Lung (tissue), 17 donors: ENCODE measurements at places on chromosomes 5 and 9.

GRCh38 chr9:126589349-126589748 lies 24.4 kb upstream of the LMX1B start:
- no peak overlapping the region for H3K27ac ChIP-seq
- H3K4me1 ChIP-seq: peaks cover 16% of the 10 kb centered on the region
- H3K4me3 ChIP-seq: no peak overlapping the region
- H3K36me3 ChIP-seq: no peaks in the 10 kb centered on the region

DNA sequence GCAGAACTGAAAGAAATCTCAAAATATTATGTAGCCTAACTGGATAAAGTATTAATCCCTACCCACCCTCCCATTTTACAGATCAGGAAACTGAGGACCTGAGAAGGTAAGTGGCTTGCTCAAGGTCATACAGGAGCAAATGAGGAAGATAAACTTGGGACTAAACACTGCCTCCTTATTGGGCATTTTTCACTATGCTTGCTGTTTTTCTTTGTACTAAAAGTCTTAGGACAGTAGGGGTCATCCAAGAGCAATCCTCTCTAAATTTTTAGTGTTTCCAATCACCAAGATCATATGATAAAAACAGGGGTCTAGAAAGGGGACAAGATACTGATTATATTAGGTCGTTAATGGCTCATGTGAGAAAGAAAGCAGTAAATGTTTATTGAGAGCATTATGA lies 80.8 kb downstream of the RORB start:
- H3K36me3 ChIP-seq: no peaks in the 10 kb centered on the region
- DNase-seq: peak; percentile 15
- no peaks in the 10 kb centered on the region for H3K27me3 ChIP-seq
- H3K27ac ChIP-seq: no peak overlapping the region
- no peaks in the 10 kb centered on the region for H3K4me1 ChIP-seq

DNA sequence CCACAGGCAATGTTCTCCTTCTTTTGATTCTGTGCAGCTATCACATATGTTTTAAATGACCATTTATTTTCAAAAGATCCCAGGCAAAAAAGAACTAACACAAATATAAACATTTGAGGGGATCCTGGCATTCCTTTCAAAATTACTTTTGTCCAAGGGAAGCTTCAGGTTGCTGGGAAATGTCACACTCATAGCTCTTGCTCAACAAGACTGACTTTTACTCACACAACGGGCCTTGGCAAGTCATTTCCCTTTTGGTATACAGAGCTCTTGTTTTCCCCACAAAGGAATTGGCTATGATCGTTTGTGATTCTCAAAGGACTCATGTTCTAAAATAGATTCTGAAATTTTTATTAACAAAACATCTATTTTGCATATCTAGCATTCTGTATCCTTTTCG lies 4.5 kb upstream of the PALM2AKAP2 start:
- H3K4me1 ChIP-seq: peaks cover 12% of the 10 kb centered on the region
- H3K27me3 ChIP-seq: no peaks in the 10 kb centered on the region
- no peak overlapping the region for H3K27ac ChIP-seq
- H3K36me3 ChIP-seq: no peaks in the 10 kb centered on the region

- H3K36me3 ChIP-seq: no peaks in the 10 kb centered on the region
- H3K4me3 ChIP-seq: no peak overlapping the region
- H3K27me3 ChIP-seq: no peaks in the 10 kb centered on the region
- no peak overlapping the region for H3K27ac ChIP-seq
- DNase-seq: no peak
Measured at GRCh38 chr9:29456940-29457339, 1883.7 kb upstream of the C9orf72 start.

- no peaks in the 10 kb centered on the region for H3K36me3 ChIP-seq
- DNase-seq: no peak
Measured at GRCh38 chr9:38765101-38765500, 45.2 kb upstream of the FAM240B start.

DNA sequence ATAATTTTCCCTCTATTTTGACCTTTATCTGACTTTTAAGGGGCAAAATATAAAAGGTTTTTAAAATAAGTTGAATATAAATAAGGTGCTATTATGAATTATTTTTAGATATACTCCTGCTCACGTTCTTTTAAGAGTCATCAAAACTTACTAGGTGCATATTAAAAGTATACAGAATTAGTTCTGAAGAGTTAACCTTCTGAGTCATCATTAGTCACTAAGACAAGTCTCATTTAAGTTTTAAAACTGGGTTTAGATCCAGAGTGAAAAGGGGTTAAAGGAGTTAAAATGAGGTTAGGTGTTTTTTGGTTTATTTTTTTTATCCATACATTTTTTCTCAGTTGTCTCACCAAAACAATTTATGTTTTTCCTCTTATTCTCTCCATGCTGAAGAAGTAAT lies 41.7 kb downstream of the SMIM15 start:
- DNase-seq: no peak
- H3K36me3 ChIP-seq: no peaks in the 10 kb centered on the region
- H3K27ac ChIP-seq: no peak overlapping the region
- H3K4me1 ChIP-seq: no peaks in the 10 kb centered on the region

DNA sequence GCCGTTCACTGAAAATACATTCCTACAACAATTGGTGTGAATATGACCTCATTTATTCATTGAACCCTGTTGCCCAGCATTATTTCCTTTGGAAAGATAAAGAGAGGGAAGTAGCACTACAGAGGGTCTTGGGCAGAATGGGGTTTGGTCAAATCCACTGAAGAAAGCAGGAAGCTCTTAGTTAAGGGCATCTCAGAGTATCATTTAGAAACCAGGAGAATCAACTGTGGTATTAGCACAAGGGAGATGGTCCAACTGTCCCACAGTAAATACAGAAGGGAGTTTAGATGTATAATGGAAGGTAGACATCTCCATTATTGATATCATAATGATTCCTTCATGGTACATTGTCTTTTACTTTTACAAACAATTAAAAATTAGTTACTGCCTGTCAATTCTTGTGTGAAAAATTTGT lies 47.1 kb downstream of the LIX1 start:
- no peak for DNase-seq
- peaks cover 10% of the 10 kb centered on the region for H3K4me1 ChIP-seq
- H3K27me3 ChIP-seq: no peaks in the 10 kb centered on the region

- DNase-seq: no peak
- H3K27ac ChIP-seq: no peak overlapping the region
- H3K4me1 ChIP-seq: peaks cover 22% of the 10 kb centered on the region
- H3K36me3 ChIP-seq: peaks cover 12% of the 10 kb centered on the region
Measured at GRCh38 chr9:113601656-113602055, 138.1 kb downstream of the RGS3 start.

DNA sequence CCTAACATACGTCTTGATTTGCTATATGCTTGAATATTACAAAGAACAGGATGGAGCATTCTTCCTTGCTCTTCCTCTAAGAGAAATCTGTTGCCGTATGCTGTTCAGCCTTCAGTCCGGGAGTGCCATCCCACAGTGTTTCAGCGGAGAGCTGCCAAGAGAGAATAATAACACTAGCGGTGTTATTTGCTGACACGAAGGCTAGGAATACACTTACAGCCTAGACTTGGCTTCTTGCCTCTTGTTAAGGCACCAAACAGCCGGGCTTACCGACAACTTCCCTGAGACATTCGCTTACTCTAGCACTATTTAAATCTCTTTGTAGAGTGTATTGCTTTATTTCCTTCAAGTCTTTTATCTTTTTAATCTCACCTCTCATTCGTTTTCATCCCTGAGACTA lies 31.4 kb downstream of the KCTD16 start:
- H3K4me3 ChIP-seq: no peak overlapping the region
- no peaks in the 10 kb centered on the region for H3K36me3 ChIP-seq
- no peaks in the 10 kb centered on the region for H3K27me3 ChIP-seq
- DNase-seq: no peak
- H3K27ac ChIP-seq: no peak overlapping the region

DNA sequence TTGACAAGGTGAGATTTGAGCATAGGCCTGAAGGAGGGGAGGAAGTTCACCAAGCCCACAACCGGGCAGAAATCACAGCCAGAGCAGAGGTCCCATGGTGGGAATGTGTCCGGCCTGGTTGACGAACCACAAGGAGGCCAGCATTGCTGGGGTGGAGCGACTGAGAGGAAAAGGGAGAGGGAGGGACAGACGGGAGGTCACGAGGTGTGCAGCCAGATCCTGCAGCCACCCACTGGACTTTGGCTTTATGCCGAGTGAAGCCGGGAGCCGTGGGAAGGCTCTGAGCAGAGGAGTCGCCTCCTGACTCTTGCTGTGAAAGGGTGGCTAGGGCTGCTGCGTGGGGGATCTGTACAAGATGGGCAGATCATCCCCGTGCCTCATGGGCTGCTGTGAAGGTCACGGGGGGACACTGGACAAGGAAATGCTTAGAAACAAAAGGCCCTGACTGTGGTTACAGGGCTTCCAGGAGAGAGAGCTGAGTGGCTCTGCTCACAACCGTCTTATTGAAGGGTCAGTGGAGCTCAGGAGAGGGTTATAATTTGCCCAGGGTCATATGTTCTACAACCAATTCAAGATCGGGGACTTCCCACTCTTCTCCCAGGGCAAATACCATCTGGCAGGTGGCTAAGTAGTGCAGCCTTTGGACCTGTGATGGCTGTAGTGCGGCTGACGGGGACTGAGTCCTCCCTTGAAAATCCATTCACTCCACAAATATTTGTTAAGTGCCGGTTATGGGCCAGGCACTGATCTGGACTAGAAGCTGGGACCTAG lies 15.6 kb upstream of the CD74 start:
- DNase-seq: no peak
- no peak overlapping the region for H3K4me3 ChIP-seq
- H3K4me1 ChIP-seq: no peaks in the 10 kb centered on the region
- no peaks in the 10 kb centered on the region for H3K27me3 ChIP-seq
- no peaks in the 10 kb centered on the region for H3K36me3 ChIP-seq

- H3K4me3 ChIP-seq: no peak overlapping the region
- H3K27ac ChIP-seq: no peak overlapping the region
- H3K36me3 ChIP-seq: no peaks in the 10 kb centered on the region
- no peak for DNase-seq
Measured at GRCh38 chr5:144048259-144048856, 122.1 kb downstream of the YIPF5 start.

GRCh38 chr9:89036891-89037290 lies 45.6 kb downstream of the S1PR3 start:
- H3K27me3 ChIP-seq: no peaks in the 10 kb centered on the region
- H3K4me1 ChIP-seq: no peaks in the 10 kb centered on the region
- no peak overlapping the region for H3K27ac ChIP-seq
- no peak for DNase-seq
- H3K4me3 ChIP-seq: no peak overlapping the region

DNA sequence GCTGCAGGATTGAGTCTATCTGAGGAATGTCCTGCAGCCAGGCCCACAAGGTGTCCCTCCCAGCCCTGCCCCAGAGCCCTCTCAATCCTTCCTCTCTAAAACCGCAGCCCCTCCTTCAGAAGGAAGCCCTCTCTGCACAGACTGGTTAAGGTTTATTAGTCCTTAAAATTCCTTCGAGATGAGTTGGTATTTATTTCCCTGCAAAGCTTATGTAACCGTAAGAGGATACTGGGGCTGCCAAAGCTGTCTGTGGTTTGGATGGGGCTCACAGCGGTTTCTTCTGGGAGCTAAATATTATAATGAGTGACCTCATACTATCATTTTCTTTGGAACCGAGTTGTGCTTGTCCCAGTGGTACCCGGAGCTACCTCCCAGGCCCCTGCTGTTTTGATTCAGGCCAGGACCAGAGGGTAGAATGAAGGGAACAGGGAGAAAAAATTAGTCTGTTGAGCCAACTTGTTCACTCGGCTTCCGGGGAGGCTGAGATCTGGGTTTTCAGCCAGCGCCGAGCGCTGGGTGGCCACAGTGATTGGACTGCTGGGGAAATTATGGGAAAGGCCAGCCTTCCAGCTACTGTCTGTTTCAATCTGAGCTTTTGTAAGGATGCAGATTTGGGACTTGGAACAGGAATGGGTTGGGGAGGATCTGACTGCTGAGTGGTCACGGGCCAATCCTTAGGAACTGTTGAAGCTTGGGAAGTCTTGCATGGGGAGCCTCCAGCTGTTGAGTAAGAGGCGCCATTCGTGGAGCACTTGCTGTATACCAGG lies 107.5 kb downstream of the NDFIP1 start:
- no peaks in the 10 kb centered on the region for H3K27me3 ChIP-seq
- H3K4me3 ChIP-seq: no peak overlapping the region
- H3K36me3 ChIP-seq: no peaks in the 10 kb centered on the region
- H3K4me1 ChIP-seq: peaks cover 2% of the 10 kb centered on the region

GRCh38 chr9:893843-894420 lies 52.4 kb downstream of the DMRT1 start:
- H3K4me1 ChIP-seq: no peaks in the 10 kb centered on the region
- no peak overlapping the region for H3K4me3 ChIP-seq
- no peaks in the 10 kb centered on the region for H3K36me3 ChIP-seq

- no peak overlapping the region for H3K4me3 ChIP-seq
- no peak overlapping the region for H3K27ac ChIP-seq
- H3K27me3 ChIP-seq: no peaks in the 10 kb centered on the region
- H3K4me1 ChIP-seq: peaks cover 7% of the 10 kb centered on the region
- H3K36me3 ChIP-seq: no peaks in the 10 kb centered on the region
Measured at GRCh38 chr9:87874304-87874623, 8.4 kb upstream of the SPATA31E1 start.

- peaks cover 10% of the 10 kb centered on the region for H3K4me1 ChIP-seq
- no peak overlapping the region for H3K4me3 ChIP-seq
- H3K27me3 ChIP-seq: peaks cover 92% of the 10 kb centered on the region
- no peaks in the 10 kb centered on the region for H3K36me3 ChIP-seq
Measured at GRCh38 chr9:124004593-124004992, 7.0 kb upstream of the LHX2 start.

DNA sequence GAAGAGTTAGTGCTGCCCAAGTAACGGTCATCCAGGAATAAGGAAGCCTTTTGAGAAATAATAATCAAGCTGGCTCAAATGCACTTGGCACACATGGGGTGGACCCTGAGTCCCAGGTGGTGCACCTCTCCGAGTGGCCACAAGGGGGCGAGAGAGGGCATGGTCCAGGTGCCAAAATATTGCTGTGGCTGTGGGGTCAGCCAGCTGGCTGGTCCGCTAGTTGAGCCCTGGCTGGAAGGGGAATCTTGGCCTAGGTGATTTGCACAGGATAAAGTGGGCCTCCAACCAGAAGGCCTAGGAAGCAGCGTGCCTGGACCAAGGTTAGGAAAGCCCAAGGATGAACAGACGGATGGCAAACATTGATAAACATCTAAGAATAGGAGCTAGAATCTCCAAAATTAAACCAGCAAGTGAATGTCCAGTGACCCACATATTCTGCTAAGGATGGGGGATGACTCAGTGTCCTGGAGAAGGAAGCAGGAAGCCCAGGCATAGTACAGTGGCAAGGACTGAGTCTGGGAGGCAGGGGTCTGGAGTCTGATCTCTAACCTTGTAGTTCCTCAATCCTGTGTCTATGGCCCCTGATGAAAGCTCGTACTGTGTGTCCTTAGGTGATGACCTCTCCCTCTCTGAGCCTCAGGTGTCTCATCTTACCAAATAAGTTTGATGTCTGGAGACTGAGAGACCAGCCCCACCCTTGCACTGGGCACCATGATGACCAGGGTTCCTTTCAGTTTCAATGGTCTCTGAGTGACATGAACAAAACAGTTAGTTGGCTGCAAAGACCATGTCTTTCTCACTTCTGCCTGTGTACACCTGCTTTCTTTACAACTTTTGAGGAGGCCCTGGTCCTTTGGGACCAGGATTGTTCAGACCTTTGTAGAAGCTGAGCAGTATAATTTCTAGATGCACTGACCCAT lies 19.2 kb upstream of the SHB start:
- no peaks in the 10 kb centered on the region for H3K36me3 ChIP-seq
- no peak overlapping the region for H3K4me3 ChIP-seq
- H3K4me1 ChIP-seq: peaks cover 3% of the 10 kb centered on the region
- H3K27me3 ChIP-seq: no peaks in the 10 kb centered on the region
